LHCN-M2 (cell line): ENCODE measurements at places on chromosomes 3 and 15. TPM values are rescaled to one million over a fixed set of nuclear protein-coding genes. Genes with fewer than 3 reads are reported as not detected.

Gene GOLGA6A
- total RNA-seq: not detected in 2 replicates

Gene TMEM202
- total RNA-seq: not detected in 2 replicates

Gene WDR72
- not detected in 2 replicates for total RNA-seq

Gene LYZL4
- total RNA-seq: not detected in 2 replicates

Gene CACNA1D
- total RNA-seq: 0.57 TPM in 1 of 2 replicates, not detected in the other

Gene RTP4
- total RNA-seq: not detected in 2 replicates

Gene RSRC1
- 33.2 and 56.0 TPM in 2 replicates for total RNA-seq

Gene ARHGEF26
- total RNA-seq: 1.8 and 2.8 TPM in 2 replicates

Gene UROC1
- not detected in 2 replicates for total RNA-seq

Gene COMMD4
- total RNA-seq: 185 and 198 TPM in 2 replicates

Gene SENP8
- total RNA-seq: 2.8 and 3.7 TPM in 2 replicates
